Eye (tissue), 1 donor: ENCODE measurements at places on chromosomes 2 and 18.

DNA sequence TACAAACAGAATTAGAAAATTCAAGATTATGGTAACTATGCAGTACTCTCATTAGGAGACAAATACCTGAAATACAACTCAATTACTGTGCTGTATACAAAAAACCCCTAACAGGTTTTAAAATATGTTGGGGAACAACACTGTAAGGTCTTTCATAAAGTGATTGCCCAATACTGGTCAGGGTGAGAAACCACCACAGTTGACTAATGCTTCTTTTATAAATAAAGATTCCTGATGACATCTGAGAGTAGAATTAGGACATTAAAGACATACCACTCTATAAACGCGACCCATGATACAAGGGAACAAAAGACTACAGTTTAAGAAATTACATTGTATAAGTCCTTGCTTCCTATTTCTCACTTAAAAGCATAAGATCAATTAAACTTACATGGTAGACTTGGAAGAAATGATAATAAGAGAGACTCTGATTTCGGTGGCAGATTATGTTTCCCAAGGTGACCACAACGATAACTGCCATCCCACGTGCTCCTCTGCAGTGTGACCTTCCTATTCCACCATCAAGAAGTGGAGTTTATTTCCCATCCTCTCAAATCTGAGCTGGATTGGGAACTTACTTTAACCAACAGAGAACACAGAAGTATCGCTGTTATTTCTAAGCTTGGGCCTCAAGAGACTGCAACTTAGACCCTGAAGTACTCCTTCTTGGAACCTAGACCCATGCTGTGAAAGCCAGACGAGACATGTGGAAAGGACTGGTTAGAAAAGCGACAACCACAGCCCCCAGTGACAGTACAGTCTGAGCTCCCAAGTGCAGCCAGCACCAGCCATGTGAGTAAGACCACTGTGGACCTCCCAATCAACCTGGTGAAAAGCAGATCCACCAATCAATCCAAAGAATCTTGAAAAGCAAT is 52.3 kb downstream of the ZNF521 start:
- DNase-seq = no peak

DNA sequence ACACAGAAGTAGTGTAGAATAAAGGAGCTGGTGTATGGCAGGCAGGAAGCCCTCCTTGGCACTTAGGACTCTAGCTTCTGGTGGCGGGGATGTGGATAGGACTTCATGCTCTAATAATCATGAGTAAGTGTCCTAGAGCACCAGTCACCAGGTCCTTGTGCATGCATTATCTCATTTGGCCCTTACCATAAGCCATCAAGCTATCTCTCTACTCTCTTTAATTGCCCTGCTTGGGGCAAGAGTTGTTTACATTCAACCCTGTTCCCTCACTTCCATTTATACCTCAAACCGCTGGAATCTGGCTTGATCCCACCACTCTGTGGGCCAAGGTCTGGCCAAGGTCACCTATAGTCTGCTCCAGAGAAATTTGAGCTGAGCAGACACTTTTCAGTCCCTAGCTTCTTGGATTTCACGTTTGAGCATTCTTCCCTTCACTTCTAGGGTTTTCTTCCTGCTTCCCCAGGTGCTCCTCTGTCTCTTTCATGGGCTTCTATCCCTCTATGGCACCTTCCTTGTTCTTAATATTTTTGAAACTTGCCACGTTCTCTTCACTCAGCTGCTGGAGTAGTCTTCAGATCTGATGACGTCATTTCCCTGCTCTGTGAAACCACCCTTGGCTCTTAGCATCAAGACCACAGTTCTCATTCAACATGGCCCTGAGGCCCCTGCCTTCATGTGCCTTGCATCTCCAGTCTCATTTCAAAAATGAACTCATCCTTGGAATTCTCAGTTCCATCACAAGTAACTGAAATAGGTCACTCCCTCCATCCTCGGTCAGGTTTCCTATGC is 94.9 kb upstream of the GATA6 start:
- DNase-seq = no peak

GRCh38 chr18:23756590-23757436 is 67.6 kb downstream of the LAMA3 start:
- no peak for DNase-seq

DNA sequence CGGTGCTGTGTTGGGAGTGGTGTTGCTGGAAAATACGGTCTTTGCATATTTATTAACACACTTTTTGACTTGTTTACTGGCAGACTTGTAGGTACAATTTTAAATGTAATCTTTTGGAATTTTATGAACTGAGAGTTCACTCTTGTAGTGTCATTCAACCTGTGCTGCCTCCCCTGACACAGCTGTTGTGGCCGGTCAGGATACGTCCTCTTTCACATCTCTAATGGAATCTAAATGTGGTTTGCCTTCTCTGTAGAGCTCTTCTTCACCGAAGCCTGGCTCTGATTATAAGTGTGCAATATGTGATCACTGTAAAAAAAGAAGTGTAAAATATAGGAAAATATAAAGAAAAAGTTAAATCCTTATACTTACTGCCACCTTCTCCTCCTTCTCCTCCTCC is 94.7 kb downstream of the MAP4K4 start:
- no peak for DNase-seq

DNA sequence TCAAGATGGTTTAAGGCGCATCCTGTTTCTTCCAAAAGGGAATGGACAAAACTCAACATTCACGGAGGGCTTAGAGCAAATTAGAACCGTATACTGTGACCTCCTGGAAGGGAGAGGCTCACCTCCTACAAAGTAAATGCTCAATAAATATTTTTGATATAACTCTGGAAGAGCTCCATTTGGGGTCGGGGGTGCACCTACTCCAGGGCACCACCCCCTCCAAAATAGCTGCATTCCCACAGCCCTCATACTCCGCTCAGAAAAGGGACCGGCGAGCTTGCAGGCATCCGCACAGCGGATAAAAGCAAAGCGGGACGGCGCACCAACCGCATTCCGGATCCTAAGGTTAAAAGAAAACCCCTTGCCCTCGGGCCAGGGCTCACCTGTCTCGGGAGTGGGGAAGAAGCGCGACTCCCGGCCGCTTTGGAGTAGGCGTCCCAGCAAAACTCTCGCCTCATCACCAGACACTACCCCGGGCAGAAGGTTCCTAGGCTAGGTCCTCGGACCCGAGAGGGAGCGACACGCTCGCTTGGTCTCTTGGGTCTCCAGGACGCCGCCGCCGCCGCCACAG is 378 bp downstream of the WDPCP start:
- no peak for DNase-seq

DNA sequence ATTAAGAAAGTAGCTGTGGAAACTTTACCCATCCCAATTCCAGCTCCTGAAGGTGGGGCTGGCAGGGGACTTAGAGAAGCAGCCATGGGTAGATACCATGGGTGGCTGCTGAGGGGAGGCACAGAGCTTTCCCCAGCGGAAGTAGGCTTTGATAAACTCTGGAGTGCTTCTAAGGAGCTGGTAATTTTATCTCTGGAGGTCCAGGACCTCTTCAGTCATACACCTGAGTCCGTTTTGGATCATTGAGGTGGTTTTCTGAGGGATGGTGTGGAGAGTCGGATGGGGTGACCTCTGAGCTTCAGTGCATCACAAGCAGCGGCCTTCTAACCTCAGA is 36.7 kb upstream of the BMP10 start:
- DNase-seq = no peak

GRCh38 chr18:23900994-23901393 is 113.6 kb upstream of the TTC39C start:
- DNase-seq = no peak

DNA sequence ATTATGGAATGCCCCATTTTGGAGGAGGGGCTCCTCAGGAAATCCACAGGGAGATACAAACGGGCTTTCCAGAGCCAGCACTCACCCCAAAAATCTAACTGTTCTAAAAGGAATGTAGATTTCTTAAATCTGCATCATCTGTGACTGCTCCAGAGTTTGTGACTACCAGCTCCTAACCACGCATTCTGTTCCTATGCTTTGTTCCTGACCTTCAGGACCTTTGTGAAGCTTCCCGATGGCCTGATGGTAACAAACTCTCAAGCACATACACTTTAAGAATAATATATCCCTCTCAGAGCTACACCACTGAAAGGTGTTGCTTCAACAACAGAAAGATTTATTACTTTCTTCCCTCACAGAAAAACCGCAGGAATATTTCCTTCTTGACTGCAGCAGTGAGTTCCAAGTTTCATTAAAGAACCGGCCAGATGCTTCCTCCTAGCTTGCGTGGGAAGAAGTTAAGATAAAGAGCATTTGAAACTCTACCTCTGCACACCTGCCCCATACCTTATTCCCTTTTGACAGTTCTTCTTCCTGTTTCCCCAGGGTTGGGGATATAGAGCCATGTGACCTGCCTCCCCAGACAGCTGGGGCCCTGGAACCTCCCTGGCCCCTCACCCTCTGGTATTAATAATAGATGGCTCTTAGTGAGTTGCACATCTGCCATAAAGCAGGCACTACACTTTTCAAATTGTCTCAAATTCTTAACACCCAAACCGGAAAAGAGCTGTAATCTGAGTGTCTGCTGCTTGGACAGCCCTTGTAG is 40.2 kb upstream of the EML4 start:
- no peak for DNase-seq

DNA sequence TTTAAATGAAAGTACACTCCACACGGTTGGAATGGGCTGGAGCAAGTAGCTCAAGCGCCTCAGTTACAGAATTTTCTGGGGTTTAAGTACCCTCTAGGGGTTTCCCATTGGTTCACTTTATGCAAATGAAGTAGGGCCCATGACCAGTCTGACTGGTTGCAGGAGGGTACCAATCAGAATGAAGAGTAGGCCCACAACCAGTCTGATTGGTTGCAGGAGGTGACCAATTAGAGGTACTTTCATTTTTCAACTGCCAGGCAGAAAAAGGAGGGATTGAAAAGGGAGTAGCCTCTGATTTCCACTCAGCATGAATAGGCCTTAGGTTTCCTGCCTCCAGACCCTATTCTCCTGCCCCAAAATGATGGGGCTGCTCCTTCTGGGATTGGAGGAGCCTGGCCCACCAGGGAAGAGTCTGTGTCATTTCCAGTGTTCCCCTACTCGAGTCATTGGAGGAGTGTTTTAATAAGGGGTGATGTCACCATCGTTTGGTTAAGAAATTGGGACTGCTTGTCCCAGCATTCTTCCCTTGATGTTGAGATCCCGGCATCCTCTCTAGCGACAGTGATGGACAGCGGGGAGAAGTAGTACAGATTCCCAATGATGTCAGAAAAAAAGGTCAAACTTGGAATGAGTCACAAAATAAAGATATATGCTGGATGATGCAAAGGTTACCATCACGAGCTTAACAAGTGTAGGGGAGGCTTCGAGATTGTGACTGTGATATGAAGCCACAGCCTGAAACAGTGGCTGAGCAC is 210.4 kb downstream of the SH3BP4 start:
- DNase-seq = no peak

DNA sequence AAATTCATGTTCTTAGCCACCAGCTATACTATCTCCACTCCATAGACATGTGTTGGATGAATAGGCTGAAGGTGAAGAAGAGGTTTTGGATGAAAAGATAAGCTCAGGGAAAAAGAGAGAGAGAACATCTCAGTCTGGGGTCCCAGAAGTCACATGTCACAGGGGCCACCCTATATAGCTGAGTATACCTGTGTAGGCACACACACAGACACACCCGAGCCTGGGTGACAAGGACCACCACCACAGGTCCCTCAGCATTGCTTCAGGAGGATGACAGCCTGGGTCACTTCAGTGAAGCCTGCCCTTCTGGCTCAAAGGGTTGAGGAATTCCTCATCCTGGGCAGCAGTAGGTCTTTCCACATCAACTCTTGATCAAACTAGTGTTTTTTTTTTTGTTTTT is 56.2 kb downstream of the POLR1A start:
- no peak for DNase-seq

DNA sequence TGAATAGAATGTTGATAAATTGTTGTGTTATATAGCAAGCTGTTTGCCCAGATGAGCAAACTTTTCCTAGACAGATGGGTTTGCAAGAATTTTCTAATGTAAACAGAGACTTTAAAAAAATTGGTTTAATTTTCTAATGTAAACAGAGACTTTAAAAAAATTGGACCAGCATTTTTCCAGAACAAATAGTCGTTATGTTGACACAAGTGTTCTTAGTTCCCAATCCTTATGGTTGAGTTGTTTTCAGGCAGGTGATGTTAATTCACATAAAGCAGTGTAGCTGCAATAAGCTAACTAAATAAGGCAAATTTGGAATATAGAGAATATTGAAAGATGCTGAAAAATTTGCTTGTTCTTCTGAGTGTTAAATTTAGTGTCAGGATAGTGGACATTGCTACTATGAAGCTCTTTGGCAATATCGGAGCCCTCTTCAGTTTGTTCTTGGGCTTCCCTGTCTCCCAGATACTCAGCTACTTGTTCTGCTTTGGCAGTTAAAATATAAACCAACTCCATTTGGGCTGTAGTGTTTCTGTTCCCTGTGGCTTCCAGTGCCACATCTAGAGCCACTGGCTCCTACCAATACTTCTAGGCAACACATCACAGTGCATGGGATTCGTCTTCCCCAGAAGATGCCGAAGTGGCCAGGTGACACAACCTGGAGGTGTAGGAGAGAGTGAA is 105.7 kb downstream of the DYNAP start:
- no peak for DNase-seq

GRCh38 chr2:240632306-240632721 is 7.0 kb downstream of the GPR35 start:
- DNase-seq = no peak

DNA sequence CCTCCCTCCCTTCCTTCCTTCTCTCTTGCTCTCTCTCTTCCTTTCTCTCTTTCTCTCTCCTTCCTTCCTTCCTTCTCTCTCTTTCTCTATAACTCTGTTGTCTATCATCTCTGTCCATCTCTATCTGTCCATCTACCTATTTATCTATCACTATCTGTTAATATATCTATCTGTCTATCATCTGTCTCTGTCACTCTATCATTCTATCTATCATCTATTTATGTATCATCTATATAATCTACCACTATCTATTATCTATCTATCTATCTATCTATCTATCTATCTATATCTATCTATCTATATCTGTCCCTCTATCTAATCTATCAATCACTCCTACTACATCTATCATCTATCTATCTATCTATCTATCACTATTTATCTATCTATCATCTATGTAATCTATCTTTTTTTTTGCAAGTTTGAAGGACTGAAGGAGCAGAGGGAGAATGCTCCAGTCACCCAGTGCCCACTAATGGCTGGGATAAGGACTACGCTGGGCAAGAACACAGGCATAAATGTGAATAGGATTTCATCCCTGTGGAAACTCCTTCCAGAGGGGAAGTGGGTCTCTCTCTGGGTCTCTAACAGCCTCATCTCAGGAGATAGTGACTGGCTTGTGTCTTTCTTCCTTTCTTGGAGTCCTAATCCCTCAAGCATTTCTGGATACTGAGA is 427.0 kb downstream of the LPIN1 start:
- no peak for DNase-seq

- DNase-seq = no peak
Observed at GRCh38 chr2:96769814-96770213, 9.1 kb downstream of the CNNM4 start.

- DNase-seq = no peak
Observed at GRCh38 chr2:241199286-241199685, 10.8 kb downstream of the ANO7 start.

GRCh38 chr2:113227290-113227689 is 51.4 kb downstream of the PAX8 start:
- no peak for DNase-seq
